ENCODE measurements at places on chromosomes 12 and 14. TPM values are rescaled to one million over a fixed set of nuclear protein-coding genes. Genes with fewer than 3 reads are reported as not detected.
A peak's percentile ranks its signal among the peaks of the same experiment; 100 is the strongest.

The RD3L gene
- polyA plus RNA-seq: not detected

DNA sequence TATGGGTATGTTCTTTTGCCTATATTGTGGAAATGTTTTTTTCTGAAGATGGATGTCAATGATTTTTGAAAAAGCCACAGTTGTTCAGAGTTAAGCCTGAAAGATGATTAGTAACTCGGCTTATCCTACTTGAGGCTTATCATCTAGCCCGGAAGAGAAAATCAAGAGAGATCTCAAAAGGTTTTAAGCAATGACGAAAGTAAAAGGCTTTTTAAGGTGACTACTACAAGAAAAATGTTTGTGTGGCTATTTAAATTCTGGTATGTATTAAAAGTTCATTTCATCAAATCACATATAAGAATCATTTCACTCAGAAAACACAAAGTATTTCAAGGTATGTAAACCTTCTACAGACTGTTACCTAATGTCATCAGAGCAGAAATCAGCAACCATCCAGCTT lies 40.2 kb downstream of the HEATR5A start:
- no peak for DNase-seq

DNA sequence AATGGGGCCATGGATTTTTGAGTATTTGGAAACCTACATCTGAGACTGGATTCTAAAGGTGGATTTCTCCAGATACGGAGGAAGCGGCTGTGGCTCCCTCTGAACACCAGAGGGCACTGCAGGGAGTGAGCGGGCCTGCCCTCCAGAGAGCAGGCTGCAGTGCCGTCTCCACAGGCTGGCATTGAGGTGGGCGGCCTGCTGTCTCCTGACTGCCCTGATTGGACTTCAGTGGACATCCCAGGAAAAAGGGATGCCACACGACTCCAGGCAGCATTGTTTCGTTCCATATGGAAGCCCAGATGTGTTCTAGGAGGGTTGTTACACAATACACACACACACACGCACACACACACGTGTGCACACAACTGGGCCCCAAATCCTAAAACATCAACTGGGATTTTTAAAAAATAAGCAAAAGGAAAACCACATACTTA lies 20.9 kb upstream of the ANO2 start:
- peak; percentile 19 for DNase-seq

The GPR162 gene
- polyA plus RNA-seq: 128 TPM

GRCh38 chr14:31945074-31945613 lies 132.0 kb upstream of the ARHGAP5 start:
- DNase-seq: no peak

The NPAS3 gene
- 77.3 TPM for polyA plus RNA-seq

The CYP27B1 gene
- polyA plus RNA-seq: 1.9 TPM

- DNase-seq: peak; percentile 65
These were observed 16.4 kb upstream of the NUDT4 start for GRCh38 chr12:93361151-93361919.
